ENCODE measurements at places on chromosomes 1 and 21.

GRCh38 chr1:44636083-44636687 lies 38.1 kb downstream of the TMEM53 start:
- DNase-seq: no peak

- no peak for DNase-seq
These were observed 156.8 kb upstream of the KCND3 start for GRCh38 chr1:112146201-112146715.

DNA sequence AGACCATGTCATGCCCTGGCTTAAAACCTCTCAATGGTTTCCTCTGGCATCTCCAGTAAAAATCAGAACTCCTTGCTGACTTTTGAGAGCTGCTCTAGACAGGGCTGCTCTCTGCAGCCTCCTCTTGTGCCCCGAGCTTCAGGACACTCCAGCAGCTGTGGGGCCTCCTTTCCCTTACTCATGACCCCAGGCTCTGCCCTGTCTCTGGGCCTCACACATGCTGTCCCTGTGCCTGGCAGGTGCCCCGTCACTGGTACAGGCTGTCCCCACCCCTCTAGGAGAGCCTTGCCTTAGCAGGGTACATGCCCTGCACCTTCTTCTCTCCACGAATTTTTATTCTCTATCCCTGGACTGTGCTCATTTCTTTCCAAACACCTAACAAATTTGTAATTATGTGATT lies 43.2 kb downstream of the HIVEP3 start:
- DNase-seq: no peak

DNA sequence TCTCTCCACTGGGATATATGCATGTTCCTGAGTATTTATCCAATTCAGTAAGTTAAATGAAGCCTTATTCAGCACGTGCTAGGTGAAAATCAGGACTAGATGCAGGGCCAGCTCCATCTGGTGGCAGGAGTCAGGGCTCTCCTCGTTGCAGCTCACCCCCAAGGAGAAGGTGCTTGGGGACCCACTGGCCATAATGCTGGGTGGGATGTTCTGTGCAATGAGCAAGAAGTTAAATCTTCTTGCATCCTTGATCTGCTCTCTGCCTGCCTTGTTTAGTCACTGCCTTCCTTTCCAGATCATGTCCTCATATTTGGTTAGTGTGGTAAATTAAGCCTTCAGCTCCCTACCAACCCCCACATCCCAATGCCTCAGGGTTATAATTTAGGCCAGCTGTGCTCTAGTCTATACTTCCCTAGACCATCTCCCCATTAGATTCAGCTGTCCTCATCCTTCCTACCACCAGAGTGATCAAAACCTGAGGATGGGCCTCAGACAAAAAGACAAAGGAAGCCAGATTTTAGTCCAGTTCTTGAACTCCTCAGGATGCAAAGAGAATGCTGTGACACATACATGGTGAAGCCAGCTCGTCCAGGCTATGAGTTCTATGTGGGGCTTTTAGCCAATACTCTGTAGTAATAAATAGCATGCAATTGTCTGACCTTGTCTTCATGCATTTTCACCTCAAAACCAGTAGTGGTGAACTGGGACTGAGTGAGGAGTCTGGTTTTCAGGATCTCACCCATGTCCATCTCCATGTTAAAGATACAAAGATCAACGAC lies 55.9 kb downstream of the SEC16B start:
- peak; percentile 60 for DNase-seq

DNA sequence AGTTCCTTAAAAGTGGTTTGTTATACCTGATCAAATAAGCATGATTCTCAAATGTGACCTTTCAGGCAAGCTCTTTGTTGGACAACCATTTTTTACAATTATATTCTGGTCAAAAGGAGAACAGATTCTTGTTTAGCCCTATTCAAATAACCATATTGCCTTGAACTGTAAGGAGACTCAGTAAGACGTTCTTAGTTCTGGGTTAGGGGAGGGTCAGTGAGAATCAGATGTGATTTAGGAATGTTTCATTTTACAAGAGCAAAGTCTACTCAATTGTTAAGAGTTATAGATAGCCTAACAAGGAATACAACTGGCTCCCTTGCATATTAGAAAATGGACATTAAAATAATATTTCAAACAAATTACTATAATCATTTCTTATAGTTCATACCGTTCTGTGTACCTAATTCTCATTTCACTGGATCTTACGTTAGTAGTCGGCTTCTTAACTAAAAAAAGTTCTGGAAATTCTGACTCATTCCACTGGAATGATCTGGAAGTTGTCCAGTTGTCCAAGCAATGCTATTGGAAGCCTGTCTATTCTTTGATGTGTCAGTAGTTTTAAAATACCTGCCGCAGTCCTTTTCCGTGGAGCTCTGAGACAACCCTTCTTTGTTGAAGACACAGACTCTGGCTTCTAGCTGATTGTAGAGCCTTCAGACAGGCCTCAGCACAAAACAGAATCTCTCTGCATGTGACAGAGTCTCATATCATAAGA lies 88.8 kb downstream of the MAST2 start:
- DNase-seq: peak; percentile 56

DNA sequence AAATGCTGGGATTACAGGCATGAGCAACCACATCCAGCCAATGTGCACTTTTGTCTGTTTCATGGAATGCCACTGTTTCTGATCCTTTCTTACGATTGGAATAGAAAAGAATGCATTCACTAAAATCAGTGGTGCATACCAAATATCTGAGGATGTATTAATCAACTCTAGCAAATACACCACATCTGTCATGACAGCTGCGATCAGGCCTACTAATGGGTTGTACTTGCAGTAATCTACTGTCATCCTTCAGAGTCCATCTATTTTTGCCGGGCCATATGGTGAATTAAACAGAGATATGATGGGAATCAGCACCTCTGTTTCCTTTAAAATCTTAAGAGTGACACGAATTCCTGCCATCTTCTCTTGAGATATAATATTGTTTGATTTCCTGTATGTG lies 8.5 kb upstream of the USP1 start:
- DNase-seq: no peak

GRCh38 chr1:224559981-224560728 lies 56.0 kb upstream of the CNIH3 start:
- DNase-seq: no peak

DNA sequence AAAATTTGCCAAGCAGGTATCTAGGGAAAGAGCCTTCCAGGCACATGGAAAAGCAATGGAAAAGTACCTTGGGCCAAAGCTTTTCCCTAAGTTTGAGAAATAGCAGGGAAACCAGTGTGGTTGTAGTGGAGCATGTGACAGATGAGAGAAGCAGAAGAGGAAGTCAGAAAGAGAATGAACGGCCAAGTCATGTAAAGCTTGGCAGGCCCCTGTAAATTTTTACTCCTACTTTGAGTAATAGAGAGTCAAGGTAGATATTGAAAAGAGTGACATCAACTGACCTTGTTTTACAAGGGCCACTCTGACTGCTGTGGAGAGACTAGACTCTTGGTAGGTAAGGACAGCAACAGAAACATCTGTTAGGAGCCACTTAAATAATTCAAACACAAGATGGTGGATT lies 180.9 kb upstream of the PRMT6 start:
- DNase-seq: no peak

DNA sequence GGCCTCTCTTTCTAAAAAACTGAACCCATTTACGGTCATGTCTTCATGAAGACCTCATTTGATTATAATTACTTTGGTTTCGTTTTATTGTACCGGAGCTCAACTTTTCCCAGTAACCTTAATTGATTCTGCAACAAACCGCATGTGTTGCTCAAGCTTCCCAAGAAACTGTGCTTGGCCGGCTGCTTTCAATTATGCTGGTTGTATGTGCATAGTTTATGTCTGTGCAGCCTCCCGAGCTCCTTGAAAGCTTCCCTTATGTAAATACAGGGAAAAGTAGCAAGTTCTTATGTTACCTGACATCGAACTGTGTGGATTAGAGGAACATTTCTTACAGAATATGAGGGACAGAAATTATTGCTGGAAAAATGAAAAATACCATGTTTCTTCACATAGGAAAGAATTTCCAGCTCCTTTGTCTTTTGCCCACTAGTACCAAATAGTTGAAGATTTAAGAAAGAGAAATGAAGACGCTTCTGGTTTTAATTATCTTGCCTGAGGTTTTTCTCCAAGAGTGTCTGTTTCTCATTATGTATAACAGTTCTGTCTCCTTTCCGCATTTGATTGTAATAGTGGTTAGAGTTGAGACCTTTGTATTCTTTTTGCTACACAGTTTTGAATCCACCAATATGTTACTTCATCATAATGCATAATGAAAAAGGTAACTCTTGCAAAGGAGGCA lies 2.1 kb downstream of the VCAM1 start:
- DNase-seq: peak; percentile 52

GRCh38 chr1:108636876-108637275 lies 24.0 kb downstream of the HENMT1 start:
- no peak for DNase-seq

DNA sequence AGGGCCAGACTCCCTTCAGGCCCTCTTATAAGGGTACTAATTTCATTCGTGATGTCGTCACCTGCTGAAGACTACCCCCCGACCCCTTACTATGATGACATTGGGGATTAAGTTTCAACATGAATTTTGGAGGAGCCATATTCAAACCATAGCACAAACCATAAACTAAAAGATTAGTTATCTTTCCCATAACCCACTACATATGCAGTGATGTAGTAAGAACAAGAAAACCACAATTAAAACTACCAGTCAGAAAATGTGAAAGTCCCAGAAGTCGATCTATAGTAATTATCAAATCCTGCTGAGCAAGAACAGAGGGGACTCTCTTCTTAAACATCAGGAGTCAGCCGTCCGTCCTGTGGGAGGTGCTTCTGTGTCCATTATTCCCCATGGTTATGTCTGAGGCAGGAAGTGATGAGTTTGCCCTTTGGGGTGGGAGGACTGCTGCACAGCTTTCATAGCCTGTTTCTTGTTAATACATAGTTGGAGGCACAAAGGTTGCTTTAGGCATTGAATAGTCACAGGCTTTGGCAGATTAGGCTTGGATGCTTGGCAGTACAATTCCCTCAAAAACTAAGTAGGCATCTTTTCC lies 35.9 kb upstream of the PTGFRN start:
- no peak for DNase-seq

DNA sequence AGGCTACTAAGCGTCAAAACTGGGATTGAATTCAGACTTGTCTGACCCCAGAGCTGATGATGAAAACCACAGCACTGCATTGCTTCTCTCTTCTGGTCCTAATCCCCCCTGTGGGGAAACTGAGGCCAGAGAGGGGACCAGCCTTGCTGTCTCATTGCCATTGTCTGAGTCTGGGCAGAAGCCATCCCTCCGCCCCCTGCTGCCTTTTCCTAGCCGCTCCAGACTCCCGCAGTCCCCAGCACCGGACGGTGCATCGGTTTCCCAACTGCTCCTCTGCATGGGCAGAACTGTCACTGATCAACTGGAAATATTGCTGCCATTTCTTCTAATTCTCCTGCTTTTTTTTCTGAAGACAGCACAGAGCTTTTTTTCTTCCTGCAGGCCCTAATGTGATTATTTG lies 157.4 kb downstream of the ACTL8 start:
- no peak for DNase-seq

DNA sequence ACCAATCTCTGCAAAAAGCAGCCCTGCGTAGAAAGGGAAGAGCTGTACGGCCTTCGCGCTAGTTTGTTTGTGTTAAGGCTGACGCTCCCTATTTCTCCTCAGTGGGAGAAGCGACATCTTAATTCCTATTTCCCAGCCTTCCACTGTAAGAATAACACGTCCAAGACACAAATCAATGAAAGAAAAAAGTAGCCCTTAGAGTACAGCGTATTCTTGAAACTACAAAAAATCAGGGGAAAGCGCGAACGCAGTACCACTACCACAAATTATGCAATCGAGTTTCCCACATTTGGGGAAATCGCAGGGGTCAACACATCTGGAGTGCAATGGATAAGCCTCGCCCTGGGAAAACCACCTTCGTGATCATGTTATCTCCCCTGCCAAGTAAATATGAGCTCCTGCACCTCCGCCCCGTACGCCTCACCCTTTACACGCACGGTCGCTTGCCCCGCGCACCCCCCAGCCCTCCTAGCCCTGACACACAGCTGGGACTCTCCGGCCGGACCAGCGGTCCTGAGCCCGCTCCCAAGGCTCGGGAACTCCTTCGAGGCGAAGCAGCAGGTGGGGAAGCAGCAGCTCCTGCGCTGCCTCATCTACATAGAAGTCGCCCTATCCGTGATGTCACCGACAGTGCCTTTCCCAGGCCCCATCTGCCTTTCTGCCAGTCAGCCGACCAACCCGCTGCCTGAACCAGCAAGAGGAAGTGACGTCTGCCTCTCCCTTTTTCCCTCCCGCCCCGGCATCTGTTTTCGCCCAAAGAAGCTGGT lies 94.7 kb downstream of the PPIAL4G start:
- peak; percentile 93 for DNase-seq

GRCh38 chr1:54464477-54465146 lies 58.4 kb upstream of the SSBP3 start:
- DNase-seq: no peak

GRCh38 chr1:183646776-183647175 lies 6.3 kb downstream of the APOBEC4 start:
- DNase-seq: no peak

GRCh38 chr1:94929351-94930217 lies 2.7 kb upstream of the CNN3 start:
- no peak for DNase-seq
